ENCODE measurements at places on chromosomes 1 and 21. TPM values are rescaled to one million over a fixed set of nuclear protein-coding genes. Genes with fewer than 3 reads are reported as not detected.

DNA sequence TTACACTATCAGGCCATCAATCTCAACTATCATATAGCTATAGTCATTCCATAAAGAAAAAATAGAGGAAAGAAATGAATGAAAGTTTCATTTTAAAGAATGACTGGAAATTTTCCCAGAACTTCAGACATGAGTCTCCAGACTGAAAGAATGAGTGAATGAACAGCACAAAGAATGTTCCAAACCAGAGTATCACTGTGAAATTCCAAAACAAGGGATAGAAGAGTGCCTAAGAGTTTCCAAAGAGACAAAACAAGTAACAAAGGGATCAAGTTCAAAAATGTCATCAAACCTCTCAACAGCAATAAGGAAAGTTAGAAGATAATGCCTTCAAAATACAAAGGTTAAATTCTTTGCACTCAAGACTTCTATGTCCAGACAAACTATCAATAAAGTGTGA lies 114.9 kb downstream of the DENND1B start:
- peak; percentile 9 for DNase-seq

DNA sequence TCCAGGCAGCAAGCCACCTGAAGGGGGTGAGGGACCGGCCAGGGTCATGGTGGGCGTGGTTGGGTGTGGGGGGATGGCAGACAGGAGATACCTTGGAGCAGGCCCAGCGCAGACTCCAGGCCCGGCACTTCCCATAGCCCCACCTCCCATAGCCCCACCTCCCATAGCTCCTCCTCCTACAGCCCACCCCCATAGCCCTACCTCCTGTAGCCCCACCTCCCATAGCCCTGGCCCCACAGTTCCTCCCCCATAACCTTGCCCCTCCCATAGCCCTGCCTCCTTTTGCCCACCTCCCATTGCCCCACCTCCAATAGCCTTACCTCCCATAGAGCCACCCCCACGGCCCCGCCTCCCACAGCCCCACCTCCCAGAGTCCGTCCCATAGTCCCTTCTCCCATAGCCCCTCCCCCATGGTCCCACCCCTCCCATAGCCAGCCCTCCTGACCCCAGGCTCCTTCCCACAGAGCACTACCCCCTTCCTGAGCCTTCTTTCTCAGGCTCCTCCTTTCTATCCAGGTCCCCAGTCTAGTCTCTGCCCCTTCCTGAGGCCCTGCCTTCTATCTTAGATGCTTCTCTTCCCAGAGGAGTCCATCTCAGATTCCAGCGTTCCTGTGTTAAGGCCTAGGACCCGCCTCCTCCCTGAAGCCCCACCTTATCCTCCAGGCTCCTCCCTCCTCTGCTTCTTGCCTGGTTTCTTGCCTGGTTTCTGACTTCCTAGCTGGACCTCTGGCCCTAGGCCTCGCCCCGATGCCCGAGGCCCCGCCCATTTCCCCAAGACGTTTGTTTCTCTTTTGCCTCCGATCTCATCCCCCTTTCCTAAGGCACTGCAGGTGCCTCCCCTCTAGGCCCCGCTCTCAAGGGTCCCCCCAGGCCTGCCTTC lies 46.8 kb downstream of the PTPRU start:
- DNase-seq, result peak; percentile 55

DNA sequence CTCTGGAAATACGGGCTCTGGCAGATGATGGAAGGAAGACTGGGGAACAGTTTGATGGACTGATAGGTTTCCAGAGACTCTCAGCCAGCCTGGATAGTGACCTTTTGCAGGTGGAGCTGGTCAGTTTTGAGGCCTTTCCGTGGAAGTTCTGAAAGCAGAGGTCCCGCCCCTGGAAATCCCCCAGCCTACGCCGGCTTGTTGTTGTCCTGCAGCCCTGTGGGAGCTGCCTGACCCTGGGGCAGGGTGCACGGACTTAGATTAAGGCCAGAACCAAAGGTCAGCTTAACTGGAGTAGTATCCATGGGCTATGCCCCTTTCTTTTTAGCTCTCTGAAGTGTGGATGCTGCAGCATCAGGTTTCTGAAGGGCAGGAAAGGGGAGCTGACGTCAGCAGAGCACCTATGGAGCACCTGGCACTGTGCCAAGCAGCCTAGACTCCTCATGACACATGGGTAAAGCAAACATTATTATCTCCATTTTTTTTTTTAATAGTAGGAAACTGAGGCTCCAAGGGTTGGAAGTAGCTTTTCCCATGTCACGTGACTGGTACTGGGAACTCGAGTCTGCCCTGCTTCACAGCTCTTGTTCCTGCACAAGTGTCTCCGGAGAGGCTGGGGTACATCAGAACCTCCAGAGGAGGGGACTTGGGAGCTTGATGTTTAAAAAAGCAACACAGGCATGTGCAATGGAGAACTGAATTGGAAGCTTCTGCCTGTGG lies 38.5 kb downstream of the IER5 start:
- DNase-seq, result no peak

DNA sequence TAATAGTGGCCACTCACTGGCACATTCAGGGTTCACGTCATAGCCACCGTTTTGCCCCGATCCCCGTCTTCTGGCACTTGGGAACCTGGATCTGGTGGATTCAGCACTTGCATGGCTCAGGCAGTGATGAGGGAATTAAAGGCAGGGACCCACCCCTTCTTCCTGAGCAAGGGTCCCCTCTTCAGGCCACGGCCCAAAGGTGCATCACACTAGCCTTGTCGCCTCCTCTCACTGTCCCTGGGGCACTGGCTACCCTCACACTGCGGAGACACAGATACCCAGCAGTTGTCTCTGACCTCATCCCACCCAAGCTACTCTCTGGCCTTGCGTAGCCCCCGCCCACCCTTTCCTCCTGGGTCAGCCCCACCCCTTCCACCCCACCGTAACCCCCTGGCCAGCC lies 19.9 kb upstream of the LDLRAP1 start:
- DNase-seq, result no peak

Gene TFB2M
- 22.2 TPM for total RNA-seq

DNA sequence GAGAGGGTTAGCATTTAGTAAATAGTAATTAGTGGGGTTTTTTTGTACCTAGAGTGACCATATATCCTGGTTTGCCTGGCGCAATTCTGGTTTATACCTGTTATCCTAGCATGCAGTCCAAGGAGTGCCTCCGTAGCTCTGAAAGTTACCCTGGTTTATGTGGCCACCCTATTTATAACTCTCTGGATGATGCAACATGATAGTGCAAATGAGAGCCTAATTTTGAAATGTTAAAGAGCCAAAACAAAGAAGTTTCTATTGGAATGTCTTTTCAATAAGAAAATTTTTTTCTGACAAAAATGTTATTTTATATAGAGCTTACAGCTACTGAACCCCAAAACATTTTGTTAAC lies 5.7 kb downstream of the AHCYL1 start:
- peak; percentile 34 for DNase-seq

GRCh38 chr1:18128298-18128697 lies 20.7 kb downstream of the IGSF21 start:
- DNase-seq, result no peak

Gene DAB1
- total RNA-seq, result 0.45 TPM

Gene TMEM269
- not detected for total RNA-seq

GRCh38 chr21:32426592-32427051 lies 14.1 kb downstream of the EVA1C start:
- DNase-seq, result peak; percentile 91

Gene TSTD1
- not detected for total RNA-seq

DNA sequence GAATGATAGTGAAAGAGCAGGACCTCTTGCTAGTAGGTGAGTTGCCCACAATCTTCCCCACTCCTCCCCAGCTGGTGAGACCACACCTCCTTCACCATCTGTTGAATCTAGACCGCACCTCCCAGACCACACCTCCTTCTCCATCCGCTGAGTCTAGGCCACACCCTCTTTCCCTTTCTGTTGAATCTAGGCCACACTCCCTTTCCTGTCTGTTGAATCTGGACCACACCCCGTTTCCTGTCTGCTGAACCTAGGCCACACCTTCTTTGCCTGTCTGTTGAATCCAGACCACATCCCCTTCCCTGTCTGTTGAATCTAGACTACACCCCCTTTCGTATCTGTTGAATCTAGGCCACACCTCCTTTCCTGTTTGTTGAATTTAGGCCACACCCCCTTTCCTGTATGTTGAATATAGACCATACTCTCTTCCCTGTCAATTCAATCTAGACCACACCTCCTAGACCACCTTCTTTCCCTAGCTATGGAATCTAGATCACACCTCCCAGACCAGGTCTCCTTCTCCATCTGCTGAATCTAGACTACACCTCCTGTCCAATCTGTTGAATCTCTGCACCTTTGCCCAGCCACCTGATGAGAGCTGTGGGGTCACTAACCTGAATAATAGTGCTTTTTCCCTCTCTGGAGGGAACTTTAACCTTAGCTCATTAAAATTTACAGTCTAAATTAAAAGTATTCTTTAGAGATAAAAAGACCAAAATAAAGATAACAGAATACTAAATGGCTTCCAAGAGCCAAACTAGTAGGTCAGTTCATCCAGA lies 116.3 kb downstream of the DAB1 start:
- DNase-seq, result no peak

DNA sequence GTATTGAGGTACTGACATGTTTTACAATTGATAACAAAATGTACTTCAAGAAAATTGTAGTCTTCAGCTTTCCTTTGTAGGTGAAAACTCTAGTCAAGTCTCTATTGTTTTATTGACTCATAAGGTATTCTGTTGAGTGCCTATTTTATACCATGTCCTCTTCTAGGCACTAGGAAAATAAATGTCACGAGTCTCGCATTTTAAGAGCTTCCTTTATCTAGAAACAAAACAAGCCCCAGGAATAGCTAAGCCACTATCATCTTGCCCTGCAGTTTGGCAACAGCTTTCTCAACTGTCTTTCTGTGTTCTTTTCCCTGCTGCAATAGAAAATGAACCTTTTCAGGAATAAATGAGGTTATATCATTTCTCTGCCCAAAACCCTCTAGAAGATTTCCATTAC lies 288.5 kb upstream of the NEGR1 start:
- DNase-seq, result no peak

Gene CYP4B1
- not detected for total RNA-seq

DNA sequence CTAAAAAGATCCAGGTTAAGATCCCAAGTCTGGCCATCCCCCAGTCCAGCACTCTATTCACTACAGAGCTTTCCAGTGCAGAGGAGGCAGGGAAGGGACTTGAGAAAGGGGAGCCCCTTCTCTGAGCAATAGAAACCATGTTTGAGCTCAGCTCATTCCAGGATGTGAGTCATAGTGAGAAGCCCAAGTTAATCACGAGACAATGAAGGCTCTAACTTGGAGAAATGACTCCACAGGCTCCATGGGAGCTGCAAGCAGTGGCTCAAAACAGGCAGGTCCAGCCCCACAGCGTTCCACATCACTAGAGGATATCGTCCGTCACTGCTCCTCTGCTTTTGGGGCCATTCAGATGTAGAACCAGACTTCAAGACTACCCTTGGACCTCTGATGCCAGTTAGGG lies 59.1 kb downstream of the CAMK2N1 start:
- DNase-seq, result peak; percentile 88

Gene AKR7A3
- total RNA-seq, result 0.36 TPM

GRCh38 chr1:18642278-18643095 lies 11.8 kb downstream of the PAX7 start:
- no peak for DNase-seq

GRCh38 chr1:86471291-86471690 lies 2.6 kb downstream of the CLCA1 start:
- DNase-seq, result peak; percentile 26

Gene CDC7
- 15.5 TPM for total RNA-seq

- DNase-seq, result no peak
Measured at GRCh38 chr1:166470441-166470840, 303.6 kb upstream of the FAM78B start.

Gene FNBP1L
- 15.0 TPM for total RNA-seq

GRCh38 chr1:3771108-3772026 lies 1.2 kb upstream of the SMIM1 start:
- DNase-seq, result no peak

Gene CSDE1
- 845 TPM for total RNA-seq

Gene CHI3L1
- total RNA-seq, result 3.0 TPM

DNA sequence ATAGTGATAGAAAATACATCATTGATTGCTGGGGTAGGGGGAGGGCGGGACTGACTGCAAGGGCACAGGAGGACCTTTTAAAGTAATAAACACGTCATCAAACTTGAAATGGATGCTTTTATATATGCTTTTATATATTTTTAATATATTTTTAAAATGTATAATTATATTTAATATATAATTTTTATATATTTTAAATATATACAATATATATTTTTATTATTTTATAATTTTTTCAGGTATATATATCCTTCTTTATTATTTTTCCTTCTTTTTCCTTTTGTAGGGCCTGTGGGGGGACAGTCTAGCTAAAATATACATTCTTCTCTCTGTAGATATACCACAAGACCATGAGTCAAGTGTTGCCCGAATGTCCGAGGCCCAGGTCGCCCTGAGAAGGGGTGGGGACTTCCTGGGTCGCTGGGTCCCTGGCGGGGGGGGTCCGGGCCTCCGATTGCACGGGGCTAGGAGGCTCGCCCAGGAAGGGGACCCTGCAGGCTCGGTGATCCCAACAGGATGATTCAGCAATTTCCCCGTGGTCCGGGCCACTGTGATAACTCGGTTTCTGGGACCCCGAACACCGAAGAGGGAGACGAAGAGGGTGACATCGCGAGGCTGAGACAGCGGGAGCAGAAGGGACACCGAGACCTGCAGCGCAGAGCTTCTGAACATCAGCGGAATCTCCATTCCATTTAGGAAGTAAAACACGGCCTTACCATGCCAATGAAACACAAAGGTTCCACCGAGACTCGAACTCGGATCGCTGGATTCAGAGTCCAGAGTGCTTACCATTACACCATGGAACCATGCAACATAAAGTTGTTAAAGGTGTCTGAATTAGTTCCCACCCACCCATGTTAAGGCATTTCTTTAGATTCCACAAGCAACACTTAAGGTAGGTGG lies 112.5 kb upstream of the NBPF11 start:
- DNase-seq, result peak; percentile 73

DNA sequence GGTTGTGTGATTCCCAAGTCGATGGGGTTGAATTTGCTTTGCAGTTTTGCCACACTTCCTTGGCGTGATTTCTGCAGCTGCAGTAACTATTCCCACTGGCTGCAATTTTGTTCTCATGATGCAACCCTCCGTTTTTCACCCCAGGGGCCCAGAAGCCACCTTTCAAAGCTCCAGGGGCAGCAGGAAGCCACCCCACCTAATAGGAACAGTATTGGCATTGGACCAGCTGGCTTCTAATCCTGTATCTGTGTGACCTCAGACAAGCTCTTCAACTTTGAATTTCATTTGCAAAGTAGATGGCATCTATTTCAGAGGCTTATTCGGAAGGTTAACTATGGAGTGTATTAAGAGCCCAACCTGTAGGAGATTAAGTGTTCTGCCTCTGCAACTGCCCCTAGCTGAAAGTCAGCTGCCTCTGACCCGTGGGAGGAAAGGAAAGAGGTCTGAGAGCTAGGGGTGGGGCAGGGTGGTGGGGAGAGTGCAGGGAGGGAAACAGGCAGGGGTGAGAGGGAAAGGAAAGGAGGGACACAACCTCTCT lies 12.6 kb downstream of the C1orf115 start:
- DNase-seq, result no peak

GRCh38 chr1:44511769-44512168 lies 106.7 kb downstream of the RNF220 start:
- DNase-seq, result no peak

DNA sequence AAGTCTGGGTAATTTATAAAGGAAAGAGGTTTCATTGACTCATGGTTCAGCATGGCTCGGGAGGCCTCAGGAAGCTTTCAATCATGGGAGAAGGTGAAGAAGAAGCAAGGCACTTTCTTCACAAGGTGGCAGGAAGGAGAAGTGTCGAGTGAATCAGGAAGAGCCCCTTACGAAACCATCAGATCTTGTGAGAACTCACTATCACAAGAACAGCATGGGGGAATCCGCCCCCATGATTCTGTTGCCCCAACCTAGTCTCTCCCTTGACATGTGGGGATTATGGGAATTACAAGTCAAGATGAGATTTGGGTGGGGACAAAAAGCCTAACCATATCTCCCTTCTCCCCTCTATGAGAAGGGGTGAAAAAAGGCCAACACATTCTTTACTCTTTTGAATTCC lies 11.2 kb upstream of the IVNS1ABP start:
- DNase-seq, result no peak

Gene KPRP
- total RNA-seq, result not detected
